NK-92 treated with Interleukin-12 subunit alpha and Interleukin-12 subunit beta, amount 100 ng/mL, for 24 hours (cell line): ENCODE measurements at places on chromosomes 5 and 9.

- DNase-seq = no peak
These were observed 99.9 kb upstream of the PRRC1 start for GRCh38 chr5:127417528-127417927.

DNA sequence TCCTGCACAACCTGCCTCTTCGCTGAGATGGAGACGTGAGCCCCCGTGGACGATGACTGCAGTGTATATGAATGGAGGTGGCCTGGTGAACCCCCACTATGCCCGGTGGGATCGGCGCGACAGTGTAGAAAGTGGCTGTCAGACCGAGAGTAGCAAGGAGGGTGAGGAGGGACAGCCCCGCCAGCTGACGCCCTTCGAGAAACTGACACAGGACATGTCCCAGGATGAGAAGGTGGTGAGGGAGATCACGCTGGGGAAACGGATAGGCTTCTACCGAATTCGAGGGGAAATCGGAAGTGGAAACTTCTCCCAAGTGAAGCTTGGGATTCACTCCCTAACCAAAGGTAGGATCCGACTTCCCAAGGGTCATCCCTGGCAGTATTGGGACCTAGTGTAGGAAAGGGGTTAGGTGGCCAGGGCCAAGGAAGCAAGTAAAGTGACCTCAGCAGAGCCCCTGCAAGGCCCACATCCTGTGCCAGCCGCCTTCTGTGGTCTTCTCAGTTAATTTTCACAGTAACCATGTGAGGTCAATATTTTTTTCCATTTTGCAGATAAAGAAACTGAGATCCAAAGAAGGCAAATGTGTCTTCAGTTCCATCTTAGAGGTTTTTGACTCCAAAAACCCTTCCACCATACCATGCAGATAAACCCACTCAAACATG is 53.8 kb downstream of the NIM1K start:
- no peak for DNase-seq

DNA sequence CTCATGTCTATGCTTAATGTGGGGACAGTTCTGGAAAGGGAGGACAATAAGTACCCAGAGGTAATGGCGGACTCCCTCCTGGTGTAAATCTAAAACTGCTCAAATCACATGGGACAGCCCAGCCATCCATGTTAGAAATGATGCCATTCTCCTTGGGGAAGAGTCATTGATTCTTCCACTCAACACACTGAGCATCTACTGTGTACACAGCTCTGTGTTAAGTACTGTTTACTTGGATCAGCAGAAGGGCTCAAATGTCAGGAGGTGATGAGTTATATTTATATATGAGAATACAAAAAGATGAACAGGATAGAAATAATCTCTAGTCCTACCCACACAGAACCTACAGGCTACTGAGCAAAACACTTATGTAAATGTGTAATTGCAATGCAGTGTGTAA is 31.8 kb upstream of the NANS start:
- no peak for DNase-seq

- DNase-seq = no peak
These were observed 29.2 kb downstream of the GARNL3 start for GRCh38 chr9:127293767-127294166.

- no peak for DNase-seq
These were observed 424.3 kb downstream of the SEMA5A start for GRCh38 chr5:9121597-9121996.
